Mesothelial cell of epicardium (in vitro differentiated cells): ENCODE measurements at places on chromosomes 1 and 21.

- DNase-seq: no peak
Measured at GRCh38 chr1:17184822-17185484, 20.0 kb upstream of the PADI1 start.

DNA sequence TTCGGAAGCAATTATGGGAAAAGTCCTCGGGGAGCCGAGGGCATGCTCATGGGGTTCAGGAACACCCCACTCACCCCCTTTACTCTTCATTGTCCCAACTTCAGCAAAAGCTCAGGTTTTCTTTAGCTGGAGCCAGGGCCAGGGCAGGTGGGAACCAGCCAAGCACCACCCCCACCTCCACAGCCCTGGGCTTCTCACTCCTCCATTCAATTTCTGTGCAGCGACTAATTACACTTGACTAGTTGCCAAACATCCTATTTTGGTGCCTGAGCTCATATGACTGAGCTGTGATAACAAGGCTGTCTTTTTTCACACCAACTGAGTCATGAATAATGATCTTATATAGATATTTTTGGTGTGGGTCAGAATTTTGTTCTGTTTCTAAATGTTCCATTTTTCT lies 257.2 kb upstream of the AJAP1 start:
- no peak for DNase-seq

GRCh38 chr1:91600431-91601337 lies 100.0 kb downstream of the CDC7 start:
- no peak for DNase-seq

- DNase-seq: no peak
Measured at GRCh38 chr1:222234351-222234750, 313.6 kb downstream of the HHIPL2 start.

DNA sequence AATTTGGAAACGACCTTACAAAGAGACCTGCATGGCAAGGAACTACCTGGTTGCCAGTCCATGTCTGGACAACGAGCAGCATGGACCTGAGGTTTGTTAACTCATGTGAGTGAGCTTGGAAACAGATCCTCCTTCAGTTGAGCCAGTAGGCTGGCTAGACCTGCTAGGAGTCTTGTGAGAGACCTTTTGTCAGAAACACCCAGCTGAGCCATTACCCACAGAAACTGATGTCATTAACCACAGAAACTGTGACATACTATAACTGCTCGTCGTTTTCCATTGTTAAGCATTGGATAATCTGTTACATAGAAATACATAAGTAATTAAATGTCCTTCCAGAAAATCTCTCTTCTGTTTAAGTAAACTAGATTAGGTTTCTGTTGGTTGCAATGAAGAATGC lies 211.1 kb upstream of the C21orf91 start:
- DNase-seq: no peak

DNA sequence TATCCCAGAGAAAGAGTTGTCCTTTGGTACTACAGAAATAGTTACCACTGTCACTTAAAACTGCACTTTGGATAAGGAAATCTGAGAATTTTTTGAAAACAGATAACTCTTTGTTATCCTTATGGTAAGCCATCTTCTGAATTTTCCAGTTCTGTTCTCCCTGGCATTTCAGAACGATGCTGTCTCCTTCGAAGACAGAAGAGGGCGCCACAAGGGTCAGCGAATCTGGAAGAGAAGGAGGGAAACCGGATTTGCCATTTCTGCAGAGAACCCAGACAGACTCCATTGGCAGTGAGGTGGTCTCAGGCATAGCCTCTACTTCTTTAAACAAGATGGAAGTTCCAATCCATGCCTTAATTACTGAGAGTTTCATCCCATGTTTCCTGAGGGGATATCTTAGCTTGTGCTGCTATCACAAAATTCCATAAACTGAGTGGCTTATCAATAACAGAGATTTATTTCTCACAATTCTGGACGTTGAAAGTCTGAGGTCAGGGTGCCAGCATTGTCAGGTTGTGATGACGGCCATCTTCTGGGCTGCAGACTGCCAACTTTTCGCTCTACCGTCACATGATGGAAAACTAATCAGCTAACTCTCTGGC lies 6.4 kb downstream of the FCRL2 start:
- no peak for DNase-seq

- DNase-seq: no peak
Measured at GRCh38 chr1:153763365-153764225, 11.6 kb upstream of the SLC27A3 start.
